ENCODE measurements at places on chromosomes 3 and 15.

- DNase-seq, result no peak
These were observed 6.4 kb downstream of the DNAJC19 start for GRCh38 chr3:180983136-180983535.

DNA sequence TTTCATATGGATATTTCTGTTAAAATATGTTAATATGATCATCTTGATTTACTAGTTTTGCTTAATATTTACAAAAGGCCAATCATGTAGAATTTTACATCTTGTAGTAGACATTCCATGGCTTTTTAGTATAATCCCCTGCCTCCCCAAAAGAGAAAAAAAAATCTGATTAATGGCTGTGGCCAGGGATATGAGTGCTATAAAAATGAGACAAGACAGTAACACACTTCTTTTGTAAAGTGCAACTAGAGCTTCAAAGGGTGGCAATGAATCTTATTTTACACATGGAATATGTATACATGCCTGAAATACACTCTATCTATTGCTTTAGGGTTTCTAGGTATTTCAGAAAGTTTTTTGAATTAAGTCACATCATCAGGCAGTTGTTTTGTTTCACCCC is 112.2 kb upstream of the NANOGP8 start:
- no peak for DNase-seq

- DNase-seq, result peak; percentile 44
These were observed 36.6 kb downstream of the RUBCN start for GRCh38 chr3:197700095-197700494.

DNA sequence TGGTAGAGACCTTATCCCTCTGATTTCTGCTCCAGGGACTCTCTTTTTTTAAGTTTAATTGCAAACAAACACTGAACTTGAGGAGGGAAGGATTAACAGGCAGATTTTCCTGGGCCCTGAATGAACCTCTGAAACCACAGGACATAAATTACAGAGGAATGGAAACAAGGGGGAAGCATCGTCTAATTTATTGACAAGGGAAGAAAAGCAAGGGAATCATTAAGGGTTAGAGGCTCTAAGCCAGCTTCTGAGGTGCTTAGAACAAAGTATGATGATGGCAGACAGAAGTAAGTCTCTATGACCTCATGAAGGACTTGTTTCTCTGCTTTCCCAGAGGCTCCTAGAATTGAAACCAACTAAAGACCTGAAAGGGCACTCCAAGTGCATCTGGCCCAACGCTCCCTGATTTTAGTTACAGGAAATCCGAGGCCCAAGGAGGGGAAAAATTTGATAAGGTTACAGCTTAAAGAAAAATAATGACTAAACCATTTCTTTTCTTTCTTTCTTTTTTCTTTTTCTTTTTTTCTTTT is 244.7 kb upstream of the NR2E3 start:
- no peak for DNase-seq

DNA sequence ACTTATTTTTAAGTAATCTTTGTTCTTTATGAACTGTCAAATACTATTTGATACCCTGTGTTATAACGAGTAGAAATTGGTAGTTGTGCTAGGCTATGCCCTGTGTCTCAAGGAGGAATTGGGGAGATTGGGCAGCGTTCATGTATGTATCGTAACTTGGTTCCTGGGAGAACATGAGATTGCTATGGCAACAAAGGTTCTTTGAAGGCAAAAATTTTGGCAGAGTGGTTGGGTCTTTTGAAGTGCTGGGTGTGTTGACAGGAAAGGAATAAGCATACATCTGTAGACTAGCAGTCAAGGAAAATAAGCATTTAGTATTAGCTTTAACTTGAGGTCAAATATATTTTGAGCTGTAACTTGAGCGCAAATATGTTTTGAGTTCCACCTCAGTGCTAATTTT is 45.3 kb downstream of the TCF12 start:
- no peak for DNase-seq

- no peak for DNase-seq
These were observed 82.8 kb downstream of the PLXNA1 start for GRCh38 chr3:127065561-127066290.

DNA sequence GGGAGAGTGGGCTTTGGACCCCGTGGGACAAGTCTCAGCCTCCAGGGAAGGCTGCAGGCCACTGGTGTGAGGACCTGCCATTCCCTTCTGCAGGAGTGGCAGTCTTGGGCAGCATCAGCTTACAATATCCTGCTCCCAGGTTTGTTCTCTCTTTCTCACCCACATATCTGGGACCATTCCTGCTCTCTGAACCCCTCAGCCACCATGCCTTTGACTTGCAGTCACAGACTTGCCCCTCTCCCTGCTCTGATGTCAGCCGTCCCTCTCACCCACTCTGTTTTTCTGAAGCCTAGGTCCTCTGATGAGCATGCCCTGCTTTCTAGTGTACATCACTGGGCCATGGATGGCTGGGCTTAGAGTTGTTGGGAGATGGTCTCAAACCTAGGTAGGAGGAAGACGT is 282.1 kb downstream of the EPHB1 start:
- no peak for DNase-seq

- DNase-seq, result no peak
These were observed 136.0 kb downstream of the LMLN start for GRCh38 chr3:198096015-198096414.

DNA sequence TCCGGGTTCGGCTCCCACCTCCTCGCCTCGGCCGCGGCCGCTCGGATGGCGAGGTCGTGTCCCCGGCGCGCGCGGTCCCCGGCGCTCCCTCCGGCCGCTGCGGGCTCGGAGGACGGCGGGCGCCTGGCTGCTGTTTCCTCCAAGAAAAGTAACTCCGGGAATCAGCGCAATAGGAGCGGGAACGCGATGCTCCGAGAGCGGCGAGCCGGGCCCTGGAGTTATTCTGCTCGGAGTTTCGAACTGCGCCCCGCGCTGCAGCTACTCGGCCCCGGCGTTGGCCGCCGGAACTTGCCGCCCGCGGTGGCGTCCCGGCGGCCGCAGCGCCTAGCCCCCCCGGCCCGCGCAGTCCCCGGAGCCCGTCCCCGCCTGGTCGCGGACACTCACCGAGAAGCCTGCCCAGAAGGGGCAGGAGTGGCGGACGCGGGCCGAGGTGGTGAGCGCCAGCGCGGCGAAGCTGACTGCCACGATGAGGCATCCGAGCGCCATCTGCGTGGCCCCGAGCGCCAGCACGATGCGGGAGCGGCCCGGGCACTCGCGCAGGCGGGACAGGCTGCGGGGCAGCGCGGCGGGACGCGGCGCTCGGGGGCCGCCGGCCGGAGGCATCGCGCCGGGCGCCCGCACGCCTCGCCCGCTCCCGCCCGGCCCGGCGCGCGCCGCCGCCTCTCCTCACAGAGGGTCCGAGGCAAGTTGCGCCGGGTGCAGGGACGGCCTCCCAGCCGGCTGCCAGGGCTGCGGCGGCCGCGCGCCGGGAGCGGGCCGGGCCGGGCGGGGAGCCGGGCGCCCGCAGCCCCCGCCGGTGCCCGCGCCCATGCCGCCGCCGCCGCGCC is 251.9 kb downstream of the TJP1 start:
- peak; percentile 27 for DNase-seq

DNA sequence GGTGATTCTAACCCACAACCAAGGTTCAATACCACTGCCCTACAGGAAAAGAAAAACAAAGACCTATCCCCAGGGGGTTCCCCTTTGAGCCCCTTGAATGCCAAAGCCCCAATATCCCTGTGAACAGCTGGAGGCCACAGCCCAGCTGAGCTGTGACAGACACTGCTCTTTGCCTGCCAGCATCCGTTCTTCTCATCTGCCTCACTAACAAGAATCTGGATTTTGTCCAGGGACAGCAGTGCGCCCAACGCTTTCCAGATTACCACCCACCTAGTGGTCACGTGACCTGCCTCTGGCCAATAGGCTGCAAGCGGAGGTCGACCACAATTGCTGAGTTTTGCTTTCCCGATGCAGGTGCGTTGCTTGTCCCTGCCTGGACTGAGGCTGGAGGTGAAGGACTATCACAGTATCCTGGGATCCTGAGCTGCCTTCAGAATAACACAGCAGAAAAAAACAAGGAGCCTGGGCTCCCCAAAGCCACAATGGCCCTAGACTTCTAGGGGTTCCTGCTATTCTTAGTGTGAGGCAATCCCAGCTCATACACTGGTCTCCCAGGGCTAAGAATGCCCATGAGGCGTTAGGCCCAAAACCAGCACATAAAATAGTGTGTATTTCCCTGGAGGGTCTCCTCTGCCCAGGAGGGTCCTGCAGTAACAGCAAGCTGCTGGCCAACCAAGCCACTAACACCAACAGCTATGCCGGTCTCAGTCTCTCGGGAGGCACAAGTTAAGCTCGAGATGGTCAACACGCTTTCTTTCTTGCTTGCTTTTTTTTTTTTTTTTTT is 13.8 kb downstream of the BDH1 start:
- DNase-seq, result peak; percentile 78

DNA sequence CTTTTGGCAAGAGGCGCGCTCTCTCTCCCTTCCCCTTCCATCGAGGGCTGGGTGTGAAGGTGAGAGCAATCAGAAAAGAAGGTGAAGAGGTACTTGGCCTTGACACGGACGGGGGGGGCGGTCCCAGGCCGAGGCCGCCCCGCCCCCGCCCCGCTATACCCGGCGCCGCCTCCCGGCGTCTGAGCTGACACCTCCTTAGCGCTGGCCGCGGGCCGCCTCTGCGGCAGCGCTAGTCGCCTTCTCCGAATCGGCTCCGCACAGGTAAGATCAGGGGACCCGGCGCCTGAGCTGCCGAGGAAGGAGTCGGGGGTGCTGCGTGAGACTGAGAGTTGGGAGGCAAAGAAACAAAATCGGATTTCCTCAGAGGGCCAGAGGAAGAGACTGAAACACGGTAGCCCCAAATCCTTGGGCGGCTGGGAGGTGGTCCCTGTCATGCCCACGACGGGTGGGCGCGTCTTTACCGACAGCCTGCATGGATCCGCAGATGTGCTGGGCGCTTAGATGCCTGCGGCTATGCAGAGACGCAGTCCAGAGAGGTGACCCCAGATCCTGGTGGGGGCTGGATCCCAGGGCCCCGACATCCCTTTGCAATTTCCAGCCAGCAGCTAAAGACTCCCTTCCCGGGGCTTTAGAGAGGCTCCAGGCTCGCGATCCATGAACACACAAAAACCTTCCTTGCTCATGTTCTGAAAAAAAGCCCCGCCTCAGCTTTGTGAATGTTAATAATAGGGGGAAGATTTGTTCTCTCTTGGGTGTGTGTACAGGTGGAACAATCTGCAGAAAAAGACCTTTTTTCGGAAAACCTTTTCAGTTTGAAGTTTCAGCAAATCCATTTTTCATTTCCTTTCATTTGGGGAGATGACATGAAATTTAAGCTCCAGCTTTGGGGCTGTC is at the start of gene ENTPD3:
TSS of gene ENTPD3 (plus strand) at position 184 of the 894 bp plus-strand sequence. CDS start 874 bp downstream, outside the sequence.
- peak; percentile 10 for DNase-seq

DNA sequence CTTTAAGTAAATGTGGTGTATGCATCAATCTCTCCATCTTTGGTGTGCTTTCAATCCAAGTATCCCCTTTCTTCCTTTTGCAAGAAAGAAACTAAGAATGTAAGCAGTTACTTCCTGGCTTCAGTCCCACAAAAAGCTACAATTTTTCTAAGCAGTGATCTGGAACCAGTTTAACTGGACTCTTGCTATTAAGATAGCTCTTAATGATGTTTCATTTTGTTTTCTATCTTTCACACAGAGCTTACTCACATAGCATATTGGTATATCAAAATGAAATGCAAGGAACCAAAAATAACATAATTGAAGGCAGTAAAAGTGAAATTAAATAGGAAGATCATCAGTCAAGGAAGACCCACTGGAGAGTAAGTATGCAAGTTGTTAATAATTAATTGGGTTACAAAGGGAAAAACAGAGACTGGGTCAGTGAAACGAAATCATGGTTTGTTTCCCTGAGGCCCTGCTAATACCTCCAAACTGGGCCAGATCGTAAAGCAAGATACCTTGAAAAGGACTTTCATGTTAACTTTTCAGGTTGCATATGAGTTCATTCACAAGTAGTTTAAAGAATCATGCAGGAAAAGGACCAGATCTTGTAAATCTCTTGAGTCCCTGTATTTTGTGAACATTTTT is 41.9 kb downstream of the GPR160 start:
- DNase-seq, result no peak

- no peak for DNase-seq
These were observed 15.0 kb upstream of the ACAD9 start for GRCh38 chr3:128864351-128864811.

DNA sequence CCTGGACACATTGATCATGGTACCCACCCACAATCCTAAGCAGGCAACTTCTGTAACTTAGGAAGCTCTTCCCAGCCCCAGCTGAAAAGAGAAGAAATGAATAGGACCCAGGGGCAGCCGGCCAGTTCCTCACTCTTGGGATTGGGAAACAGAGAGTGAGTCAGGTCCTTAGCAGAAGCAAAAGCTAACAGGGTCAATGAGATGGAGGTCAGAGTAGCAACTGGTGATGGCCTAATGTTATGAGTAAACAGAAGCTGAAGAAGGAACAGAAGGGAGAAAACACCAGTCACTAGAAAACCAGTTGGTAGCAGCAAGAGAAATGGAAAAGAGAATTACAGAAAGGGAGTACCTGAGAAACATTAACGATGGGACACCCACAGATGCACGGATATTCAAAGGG is 20.0 kb downstream of the RIOX2 start:
- no peak for DNase-seq

- DNase-seq, result peak; percentile 42
These were observed 297.5 kb upstream of the LYSMD4 start for GRCh38 chr15:100030586-100031229.

GRCh38 chr3:160097478-160097877 is 108.8 kb downstream of the IL12A start:
- no peak for DNase-seq

- peak; percentile 17 for DNase-seq
These were observed 96.8 kb upstream of the ROBO2 start for GRCh38 chr3:76943058-76943457.

DNA sequence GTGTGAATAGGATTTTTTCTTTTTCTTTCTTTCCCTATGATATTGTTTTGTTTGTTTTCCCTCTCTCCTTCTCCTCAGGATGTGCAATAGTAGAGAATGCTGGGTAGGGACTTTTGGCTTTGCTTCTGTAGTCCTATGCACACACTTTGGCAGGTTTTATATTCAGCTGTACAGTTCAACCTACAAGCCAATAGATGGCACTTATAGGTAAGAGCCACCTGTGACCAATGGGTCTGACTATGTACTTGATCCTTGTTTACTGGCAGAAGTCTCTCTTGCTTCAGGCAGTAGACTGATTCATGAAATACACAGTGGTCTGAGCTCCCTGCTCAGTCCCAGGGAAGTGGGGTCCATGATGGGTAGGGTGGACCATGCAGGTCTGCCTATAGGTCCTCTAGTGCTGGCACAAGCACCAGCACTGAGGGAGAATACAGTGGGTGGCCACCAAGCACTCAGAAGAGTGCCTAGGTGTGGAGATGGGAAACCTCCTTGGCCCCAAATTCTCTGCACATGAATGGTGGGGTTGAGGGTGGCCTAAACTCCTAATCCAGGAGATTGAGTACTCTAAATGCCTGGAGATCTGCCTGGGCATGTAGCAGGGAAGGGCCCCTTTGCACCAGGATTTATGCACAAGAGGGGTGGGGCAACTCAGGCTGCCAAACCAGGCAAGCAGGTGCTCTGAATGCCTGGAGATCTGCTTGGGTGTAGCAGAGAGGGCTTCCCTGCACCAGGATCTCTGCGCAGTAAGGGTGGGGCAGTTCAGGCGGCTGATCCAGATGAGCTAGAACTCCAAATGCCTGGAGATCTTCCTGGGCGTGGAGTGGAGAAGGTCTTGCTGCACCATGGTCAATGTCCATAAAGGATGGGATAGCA is 176.1 kb downstream of the DOCK3 start:
- DNase-seq, result no peak

GRCh38 chr3:192850451-192850981 is 67.1 kb downstream of the MB21D2 start:
- peak; percentile 76 for DNase-seq

GRCh38 chr15:39285663-39286062 is 295.2 kb upstream of the THBS1 start:
- no peak for DNase-seq

All from fibroblast of skin of back (primary cell).